ENCODE measurements at places on chromosomes 3 and 15.
A peak's percentile ranks its signal among the peaks of the same experiment; 100 is the strongest.

GRCh38 chr3:127822682-127823425, 539 bp upstream of the MGLL start:
- no peak for DNase-seq

- DNase-seq: peak; percentile 87
Measured at GRCh38 chr15:68578980-68579935, at the start of gene CORO2B. Gene CORO2B, plus strand, starts transcription at chr15:68578993. Its CDS starts 270 bp downstream, at chr15:68579263.

- DNase-seq: no peak
Measured at GRCh38 chr3:120659285-120659684, 22.8 kb downstream of the HGD start.

DNA sequence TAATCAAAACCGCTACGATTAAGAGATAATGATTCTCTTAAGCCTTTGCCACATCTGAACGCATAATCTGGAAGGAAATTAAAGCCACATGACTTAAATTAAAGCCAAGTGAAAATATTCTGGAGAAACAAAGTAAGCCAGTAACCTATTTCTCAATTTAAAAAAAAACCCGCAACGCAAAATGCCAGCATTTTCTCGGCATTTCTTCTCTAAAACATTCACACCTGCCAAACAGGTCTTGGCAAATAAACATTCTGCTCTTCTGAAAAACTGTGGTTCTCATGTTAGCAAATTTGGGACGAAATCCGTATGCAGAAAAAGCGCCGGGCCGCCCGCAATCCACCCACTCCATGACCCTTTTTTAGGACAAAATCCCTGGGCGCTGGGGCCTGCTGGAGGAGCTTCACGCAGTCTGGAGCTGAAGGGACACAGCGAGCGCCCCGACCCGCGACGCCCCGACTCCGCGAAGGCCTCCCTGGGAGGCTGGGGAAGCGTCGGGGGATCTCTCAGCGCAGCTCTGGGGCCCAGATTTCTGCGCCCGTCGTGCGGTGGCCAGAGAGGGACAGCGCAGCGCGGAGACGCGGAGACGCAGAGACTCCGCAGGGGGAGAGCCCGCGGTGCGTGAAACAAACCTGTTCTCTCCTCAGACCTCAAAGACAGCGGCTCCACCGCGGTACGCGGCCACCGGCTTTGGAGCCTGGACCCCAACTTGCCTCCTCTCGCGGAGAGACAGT, 471 bp downstream of the NKIRAS1 start:
- no peak for DNase-seq

GRCh38 chr3:82001276-82001923, 240.0 kb upstream of the GBE1 start:
- no peak for DNase-seq

DNA sequence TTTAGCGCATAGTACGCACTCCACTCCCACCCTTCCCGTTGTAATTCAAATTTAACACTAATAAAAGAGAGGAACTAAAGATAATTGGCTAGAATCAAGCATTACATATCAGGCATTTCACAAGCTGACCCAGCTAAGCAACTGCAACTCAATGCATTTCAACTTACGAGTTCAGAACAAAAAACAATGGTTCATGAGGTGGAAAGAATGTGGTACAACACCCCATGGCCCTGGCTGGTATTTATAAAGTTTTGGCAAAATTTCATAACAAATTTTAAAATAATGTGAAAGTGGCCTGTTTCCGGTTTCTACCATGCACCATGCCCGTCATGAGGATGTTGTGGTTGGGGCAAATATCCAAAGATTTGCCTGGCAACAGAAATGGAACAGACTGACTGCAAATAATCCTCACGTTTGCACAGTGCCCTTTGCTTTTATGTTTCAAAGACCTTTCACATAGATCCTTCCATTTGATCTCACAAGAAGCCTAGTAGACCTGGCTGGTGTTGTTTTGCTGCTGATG, 455.3 kb upstream of the NR2F2 start:
- no peak for DNase-seq

- DNase-seq: no peak
Measured at GRCh38 chr3:58254144-58254543, 16.6 kb downstream of the ABHD6 start.

- DNase-seq: no peak
Measured at GRCh38 chr3:61632568-61633175, 71.3 kb downstream of the PTPRG start.

- no peak for DNase-seq
Measured at GRCh38 chr3:180829409-180830405, 82.8 kb upstream of the FXR1 start.

- no peak for DNase-seq
Measured at GRCh38 chr3:184341925-184342324, 4.5 kb downstream of the FAM131A start.

DNA sequence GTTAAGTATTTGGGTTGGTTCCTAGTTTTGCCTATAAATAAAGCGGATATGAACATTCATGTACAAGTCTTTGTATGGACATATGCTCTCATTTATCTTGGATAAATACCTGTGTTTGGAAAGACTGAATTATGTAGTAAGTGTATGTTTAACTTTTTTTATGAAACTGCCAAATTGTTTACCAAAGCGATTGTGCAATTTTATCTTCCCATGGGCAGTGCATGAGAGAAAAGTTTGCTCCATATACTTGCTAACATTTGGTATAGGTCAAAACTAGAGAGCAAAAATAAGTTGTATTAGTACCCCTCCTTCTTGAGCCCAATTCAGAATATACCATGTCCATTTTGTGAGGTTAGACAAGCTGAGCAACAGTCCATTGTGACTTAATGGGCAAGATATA, 502.6 kb downstream of the SQOR start:
- no peak for DNase-seq

GRCh38 chr15:89575656-89576416, 567 bp downstream of the TICRR start:
- DNase-seq: no peak

GRCh38 chr3:32891365-32891764, 60.1 kb upstream of the CCR4 start:
- no peak for DNase-seq

GRCh38 chr3:33152363-33153360, 38.8 kb downstream of the CRTAP start:
- no peak for DNase-seq

DNA sequence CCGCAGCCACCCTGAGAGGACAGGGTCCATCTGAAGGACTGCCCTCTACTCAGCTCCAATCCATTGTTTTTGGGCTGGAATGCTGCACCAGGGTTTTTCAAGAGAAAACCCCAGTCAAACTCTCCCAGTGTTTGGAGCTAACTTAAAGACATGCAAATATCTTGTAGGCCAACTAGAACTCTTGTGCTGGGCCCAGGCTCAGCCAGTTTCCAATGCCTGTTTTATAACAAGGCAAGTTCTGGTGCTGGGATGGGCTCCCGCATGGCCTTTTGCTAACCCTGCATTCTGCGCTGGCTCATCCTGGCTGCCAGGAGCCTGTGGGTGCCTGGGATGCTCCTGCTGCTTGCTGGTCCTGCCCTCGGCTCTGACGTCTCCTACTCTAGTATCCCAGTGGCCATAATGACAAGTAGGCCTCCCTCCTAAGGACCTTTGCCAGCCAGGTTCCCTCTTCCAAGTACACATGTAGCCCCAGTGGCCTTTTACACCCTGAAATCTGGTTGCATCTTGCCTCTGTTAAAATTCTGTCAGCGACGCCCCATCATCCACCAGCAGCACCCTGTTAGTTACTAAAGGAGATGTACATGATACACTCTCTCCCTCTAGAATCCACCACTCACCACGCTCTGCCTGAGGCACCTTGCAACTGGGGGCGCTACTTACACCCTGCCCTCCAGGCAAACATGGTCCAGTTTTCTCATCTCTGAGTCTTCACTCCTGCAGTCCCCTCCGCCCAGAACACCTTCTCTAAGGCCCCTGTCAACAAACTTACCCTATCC, 30.5 kb upstream of the RAB6B start:
- no peak for DNase-seq

GRCh38 chr3:39168156-39168780, 14.9 kb upstream of the CSRNP1 start:
- no peak for DNase-seq

- no peak for DNase-seq
Measured at GRCh38 chr3:31968927-31969418, 12.1 kb downstream of the OSBPL10 start.

- DNase-seq: no peak
Measured at GRCh38 chr3:53503195-53503594, 8.8 kb downstream of the CACNA1D start.

DNA sequence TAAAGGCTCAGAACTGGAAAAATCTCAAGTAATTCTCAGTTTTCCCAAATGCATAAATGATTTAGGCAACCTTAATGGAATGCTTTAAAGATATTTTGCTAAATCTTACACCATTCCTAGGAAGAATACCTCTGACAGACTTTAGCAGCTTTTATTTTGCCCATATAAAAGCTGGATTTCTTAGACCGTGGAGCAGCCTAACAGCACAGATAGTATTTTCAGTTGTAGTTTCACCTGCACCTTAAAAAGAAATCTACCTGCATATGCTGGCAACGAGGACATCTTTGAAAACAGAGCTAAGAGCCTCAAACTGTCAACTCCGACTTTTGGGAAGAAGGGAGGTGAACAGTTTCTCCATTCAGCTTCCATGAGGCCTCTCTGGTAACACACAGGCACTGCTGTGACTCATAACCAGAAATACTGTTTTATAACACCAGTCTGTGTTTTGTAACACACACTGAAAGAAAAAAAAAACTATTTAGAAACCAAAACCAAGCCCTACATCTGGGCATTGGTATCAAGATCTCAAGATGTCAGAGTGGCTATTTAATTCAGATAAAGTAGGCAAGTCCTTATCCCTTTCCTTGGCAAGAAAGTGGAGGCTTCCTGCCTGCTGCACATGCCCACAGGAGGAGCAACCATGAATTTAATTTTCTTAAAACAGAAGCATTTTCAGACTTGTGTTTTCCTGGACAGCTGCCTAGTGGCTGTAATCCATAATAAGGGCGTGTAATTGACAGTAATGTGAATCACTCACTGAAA, 181.5 kb upstream of the ICE2 start:
- DNase-seq: no peak

- DNase-seq: no peak
Measured at GRCh38 chr3:30340500-30340899, 265.9 kb upstream of the TGFBR2 start.

DNA sequence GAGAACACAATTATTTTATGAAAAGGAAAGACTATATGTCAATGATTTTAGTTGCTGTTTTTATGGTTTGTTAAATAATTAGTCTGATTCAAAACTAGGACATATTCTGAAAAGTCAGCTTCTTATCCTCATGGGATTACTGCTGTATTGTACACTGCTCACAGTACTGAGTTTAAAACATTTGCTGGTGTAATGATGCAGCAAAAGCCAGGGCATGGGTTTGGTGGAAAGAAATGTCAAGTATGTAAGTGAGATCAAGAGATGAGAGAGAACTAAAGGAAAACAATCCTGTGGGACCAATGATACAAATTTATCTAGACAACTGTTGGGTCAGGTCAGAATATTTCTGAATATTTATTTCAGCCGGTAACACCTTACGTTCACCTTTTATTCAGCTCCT, 210.1 kb upstream of the ARHGEF26 start:
- DNase-seq: no peak

- DNase-seq: no peak
Measured at GRCh38 chr3:149375501-149376196, 1.8 kb downstream of the TM4SF1 start.

- DNase-seq: peak; percentile 31
Measured at GRCh38 chr3:193347521-193348501, 30.7 kb downstream of the ATP13A5 start.

- DNase-seq: no peak
Measured at GRCh38 chr3:77913524-77914174, 873.8 kb downstream of the ROBO2 start.

DNA sequence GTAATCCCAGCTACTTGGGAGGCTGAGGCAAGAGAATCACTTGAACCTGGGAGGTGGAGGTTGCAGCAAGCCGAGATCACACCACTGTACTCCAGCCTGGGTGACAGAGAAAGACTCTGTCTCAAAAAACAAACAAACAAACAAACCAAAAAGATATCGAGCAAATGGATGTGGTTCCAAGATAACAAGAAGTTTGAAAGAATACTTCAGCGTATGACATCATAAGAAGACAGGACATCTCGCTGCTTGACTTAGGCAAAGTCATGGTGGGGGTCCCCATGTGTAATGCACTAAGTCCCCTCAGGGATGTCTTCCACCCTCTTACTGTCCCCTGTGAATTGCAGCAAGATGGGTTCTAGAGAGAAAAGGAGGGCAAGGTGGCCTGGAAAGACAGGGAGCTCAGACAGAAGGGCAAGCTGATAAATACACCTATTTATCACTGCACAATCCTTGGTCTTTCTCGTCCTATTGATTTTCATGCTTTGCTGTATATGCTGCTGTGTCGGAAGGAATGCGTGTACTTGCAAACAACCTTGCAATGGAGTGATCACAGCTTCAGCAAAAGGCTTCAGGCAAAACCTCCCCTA, 115.0 kb downstream of the BDH1 start:
- no peak for DNase-seq

GRCh38 chr3:124878561-124879336, 8.4 kb downstream of the ITGB5 start:
- no peak for DNase-seq

GRCh38 chr3:82386647-82387046, 625.2 kb upstream of the GBE1 start:
- DNase-seq: no peak

DNA sequence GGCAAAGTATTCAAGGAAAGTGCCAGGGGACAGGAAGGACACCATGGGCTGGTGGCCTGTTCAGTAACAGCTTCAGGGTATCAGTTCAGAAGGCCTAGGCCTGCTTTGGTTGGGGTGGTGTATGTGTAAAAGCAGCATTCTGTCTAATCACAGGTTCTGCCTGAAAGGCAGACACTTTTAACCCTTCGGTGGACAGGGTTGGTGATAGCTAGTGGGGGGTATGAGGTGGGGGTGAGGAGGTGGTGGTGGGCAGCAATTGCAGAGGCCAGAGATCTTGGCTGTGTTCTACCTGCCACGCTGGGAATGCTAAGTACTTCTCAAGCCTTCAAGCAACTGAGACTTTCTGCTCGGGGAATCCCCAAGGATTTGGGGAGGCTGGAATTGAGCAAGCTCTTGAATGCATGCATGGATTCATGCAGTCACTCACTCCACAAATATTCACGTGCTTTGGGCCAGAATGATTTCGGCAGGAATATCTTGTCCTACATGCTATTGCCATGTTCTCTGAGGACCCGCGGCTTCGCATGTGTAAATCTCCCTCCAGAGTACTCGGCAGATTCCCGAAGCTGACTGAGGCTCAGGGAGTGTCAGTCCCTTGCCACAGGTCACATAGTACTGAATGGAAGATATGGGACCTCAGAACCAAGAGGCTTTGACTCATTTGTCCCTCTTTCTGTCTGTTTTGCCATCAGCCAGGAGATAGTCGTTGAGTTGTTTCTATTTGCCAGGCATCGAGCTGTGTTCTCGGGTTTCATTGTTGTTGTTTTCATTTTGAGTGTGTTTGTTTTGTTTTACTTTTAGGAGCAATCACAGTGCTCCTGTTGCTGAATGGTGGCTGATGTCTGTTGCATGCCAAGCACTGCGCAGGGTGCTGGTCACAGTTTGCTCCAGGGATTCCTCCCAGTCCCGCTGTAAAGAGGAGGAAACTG, 65.5 kb downstream of the SMAD3 start:
- no peak for DNase-seq

DNA sequence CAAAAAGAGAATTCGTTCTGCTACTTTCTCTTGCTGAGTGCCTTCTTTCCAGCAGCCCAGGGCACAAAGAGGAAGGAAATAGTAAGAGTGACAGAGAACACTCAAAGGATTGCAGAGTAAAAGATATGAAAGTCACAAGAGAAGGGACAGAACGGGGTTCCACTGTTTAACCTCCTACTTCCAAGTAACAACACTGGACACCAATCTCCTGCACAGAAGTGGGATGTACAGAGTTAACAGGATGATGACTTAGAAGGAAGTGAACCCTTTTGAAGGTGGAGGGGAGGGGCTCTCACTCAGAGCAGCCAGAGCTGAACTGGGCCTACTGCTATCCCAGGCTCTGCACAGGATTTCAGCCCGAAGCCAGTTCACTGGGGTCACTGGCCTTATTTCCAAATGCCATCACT, 130.1 kb upstream of the PRICKLE2 start:
- DNase-seq: no peak

Data from spinal cord (tissue), 10 donors.